ENCODE measurements at places on chromosomes 6 and 20. TPM values are rescaled to one million over a fixed set of nuclear protein-coding genes. Genes with fewer than 3 reads are reported as not detected.

- DNase-seq = no peak
These were observed 431.2 kb downstream of the GRIK2 start for GRCh38 chr6:101824551-101825345.

- no peak for DNase-seq
These were observed 44.8 kb downstream of the SPDEF start for GRCh38 chr6:34511214-34511914.

- DNase-seq = no peak
These were observed 5.6 kb downstream of the TFAP2A start for GRCh38 chr6:10409233-10409721.

GRCh38 chr20:7091655-7092054 is 324.2 kb downstream of the BMP2 start:
- no peak for DNase-seq

DNA sequence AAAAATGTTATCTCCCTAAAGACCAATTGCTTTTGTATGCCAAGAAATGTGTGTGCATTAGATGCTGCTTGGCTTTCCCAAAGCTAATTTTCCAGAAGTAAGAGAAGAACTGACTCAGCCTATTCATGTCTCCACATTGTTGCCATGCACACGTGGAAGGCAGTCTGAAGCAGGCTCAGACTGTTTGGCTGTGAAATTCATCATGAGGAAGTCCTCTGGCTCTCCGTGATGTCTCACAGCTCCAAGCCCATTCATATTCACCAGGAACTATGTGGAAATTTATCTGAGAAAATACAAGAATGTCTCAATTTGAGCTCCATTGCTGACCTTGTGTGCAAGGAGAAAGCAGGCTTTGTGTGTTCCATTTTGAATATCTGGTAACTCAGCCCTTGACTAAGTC is 1022.2 kb upstream of the GJE1 start:
- no peak for DNase-seq

DNA sequence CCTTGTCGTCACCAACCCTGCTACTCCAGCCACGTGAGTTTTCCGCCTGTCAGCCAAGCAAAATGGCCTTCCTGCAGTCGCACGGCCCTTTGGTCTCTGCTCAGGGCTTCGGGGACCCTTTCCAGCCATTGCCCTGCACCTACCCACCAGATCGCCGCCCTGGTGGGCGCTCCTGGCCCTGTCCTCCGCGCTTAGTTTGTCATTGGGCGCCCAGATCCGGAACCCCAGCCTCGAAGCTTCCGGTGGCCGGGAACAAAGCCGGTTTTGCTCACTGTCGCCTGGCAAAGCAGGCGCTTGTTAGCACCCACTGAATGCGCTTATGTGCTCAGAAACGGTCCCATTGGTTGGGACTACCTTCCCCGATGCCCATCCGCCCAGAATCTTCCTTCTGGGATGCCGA is 536 bp downstream of the ZFP57 start:
- DNase-seq = no peak

DNA sequence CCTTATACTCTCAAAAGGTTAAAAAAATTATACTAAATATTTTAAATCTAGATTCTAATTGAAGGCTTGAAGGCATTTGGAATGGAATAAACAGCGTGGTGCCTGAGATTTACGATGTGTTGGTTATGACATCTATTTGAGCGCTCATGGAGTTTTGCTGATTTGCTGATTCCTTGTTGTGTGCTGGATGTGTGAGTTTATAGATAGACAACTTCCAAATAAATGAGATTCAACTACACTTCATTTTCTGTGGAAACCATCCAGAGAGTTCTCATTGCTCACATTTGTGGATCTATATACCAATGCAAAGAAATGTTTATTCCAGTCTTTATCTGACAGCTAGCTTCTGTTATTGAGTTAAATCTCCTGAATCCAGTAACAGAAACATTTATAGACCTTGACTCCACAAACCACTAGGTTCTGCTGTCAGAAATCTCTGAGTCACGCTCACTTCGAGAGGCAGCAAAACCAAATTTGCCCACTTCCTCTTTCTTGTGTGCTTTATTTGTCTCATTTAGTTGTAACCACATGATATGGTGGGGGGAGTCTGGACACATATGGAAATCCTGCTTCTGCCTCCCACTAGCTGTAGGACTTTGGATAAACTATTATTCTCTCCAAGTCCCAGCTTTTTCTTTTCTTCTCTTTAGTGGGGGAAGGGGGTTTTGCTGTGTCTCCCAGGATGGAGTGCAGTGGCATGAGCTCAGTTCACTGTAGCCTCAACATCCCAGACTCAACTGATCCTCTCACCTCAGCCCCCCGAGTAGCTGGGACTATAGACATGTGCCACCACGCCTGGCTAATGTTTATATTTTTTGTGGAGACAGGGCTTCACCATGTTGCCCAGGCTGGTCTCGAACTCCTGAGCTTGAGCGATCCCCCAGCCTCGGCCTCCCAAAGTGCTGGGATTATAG is 54.5 kb downstream of the IPCEF1 start:
- no peak for DNase-seq

DNA sequence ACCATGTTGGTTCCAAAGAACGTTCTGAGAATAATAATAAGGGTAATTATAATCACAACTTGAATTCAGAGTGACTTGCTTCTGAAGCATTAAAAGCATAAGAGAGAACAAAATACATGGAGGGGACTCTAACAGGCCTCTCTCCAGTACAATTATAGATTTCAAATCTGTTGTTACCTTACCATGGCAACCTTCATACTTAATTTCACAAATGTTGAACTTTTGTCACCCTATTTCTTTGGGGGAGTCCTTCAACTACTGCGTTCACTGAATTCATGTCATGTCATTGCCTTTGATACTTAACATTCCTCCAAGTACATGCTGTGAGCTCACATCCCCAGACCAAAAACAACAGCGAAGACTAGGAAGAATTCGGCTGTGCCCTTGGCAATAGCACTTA is 104.0 kb downstream of the MKKS start:
- no peak for DNase-seq

DNA sequence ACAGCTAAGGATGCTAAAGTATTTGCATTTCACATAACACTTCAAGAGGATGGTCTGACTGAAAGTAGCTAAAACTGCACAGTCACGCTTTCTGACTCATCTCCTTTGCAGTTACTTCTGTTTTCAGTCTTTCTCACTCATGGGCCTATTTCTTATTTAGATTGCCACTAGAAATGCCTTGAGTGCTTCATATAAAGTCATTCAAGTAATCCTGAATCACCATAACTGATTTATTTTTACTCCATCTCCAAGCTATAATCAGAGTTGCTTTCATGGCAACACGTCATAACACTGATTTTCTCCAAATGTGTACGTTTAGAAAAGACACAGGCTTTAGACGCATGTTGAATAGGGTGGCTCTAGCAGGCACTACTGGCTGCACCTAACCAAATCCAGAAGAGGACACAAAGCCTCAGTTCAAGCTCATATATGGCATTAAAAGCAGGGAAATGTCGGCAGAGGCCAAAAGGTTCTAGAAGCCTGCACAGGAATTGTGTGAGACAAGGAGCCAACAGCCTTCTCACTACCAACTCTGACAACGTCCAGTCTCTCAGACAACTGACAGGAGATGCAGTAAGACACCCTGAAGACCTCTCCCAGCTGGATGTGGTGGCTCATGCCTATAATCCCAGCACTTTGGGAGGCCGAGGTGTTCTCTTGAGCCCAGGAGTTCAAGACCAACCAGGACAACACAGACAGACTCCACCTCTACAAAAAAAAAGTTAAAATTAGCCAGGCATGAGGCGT is 64.1 kb upstream of the BEND6 start:
- DNase-seq = no peak

The STMND1 gene
- total RNA-seq = not detected

The SCRT2 gene
- total RNA-seq = not detected

Measured in CD4-positive, CD25-positive, alpha-beta regulatory T cell (primary cell).